ENCODE measurements at places on chromosomes 13 and 19. TPM values are rescaled to one million over a fixed set of nuclear protein-coding genes. Genes with fewer than 3 reads are reported as not detected.

SYNGR4 gene
- total RNA-seq = not detected

KCNN1 gene
- total RNA-seq = 2.4 TPM

CCL25 gene
- 1.2 TPM for total RNA-seq

LILRA1 gene
- total RNA-seq = not detected

GJB6 gene
- total RNA-seq = 0.52 TPM

PRR22 gene
- 1.2 TPM for total RNA-seq

CILP2 gene
- 5.4 TPM for total RNA-seq

C3 gene
- 563 TPM for total RNA-seq

MPV17L2 gene
- 31.8 TPM for total RNA-seq

JAK3 gene
- 2.2 TPM for total RNA-seq

UGGT2 gene
- 59.2 TPM for total RNA-seq

SMAD9 gene
- 5.8 TPM for total RNA-seq

DNA sequence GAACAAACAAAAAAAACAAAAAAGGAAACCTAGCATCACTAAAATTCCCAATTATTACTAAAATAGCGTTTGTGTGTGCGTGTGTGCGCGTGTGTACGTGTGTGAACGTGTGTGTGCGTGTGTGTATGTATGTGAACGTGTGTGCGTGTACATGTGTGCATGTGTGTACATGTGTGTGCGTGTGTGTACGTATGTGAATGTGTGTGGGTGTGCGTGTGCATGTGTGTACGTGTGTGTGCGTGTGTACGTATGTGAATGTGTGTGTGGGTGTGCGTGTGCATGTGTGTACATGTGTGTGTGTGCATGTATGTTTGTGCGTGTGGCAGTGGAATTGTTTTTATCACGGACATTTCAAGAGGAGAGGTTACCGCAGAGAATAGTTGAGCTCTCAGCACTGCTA lies 21.6 kb downstream of the CATSPERD start:
- no peak overlapping the region for H3K27ac ChIP-seq
- no peak for DNase-seq
- no peaks in the 10 kb centered on the region for H3K36me3 ChIP-seq
- no peak overlapping the region for H3K4me3 ChIP-seq
- H3K4me1 ChIP-seq = no peaks in the 10 kb centered on the region
- no peaks in the 10 kb centered on the region for H3K27me3 ChIP-seq

DNA sequence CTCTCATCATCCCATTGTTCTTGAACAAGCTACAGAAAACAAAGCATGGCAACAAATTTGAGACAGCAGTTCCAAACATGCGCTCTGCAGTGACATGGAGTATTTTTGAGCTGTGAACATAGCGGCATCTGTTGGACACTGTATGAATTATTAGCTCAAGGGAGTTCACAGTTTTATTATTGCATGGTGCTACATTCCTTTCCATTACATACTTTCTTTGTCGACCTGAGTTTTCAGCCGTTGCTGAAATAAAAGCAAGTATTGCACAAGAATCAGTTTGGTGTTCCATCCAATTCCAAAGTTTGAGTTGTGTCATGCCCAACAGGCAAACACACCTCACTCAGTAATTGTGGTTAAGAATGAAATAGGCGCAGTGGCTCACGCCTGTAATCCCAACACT lies 30.1 kb upstream of the METTL21C start:
- H3K4me3 ChIP-seq = no peak overlapping the region
- DNase-seq = peak; percentile 22
- no peaks in the 10 kb centered on the region for H3K36me3 ChIP-seq
- H3K27ac ChIP-seq = no peak overlapping the region
- no peaks in the 10 kb centered on the region for H3K27me3 ChIP-seq

GRCh38 chr19:41064974-41065569 lies 23.2 kb upstream of the CYP2A13 start:
- no peak overlapping the region for H3K27ac ChIP-seq
- H3K36me3 ChIP-seq = no peaks in the 10 kb centered on the region
- DNase-seq = no peak
- H3K27me3 ChIP-seq = no peaks in the 10 kb centered on the region
- H3K4me3 ChIP-seq = no peak overlapping the region
- H3K4me1 ChIP-seq = no peaks in the 10 kb centered on the region

- H3K27me3 ChIP-seq = no peaks in the 10 kb centered on the region
- no peak overlapping the region for H3K27ac ChIP-seq
- H3K4me3 ChIP-seq = no peak overlapping the region
- DNase-seq = no peak
These were observed 202.6 kb downstream of the TM9SF2 start for GRCh38 chr13:99703908-99704307.

DNA sequence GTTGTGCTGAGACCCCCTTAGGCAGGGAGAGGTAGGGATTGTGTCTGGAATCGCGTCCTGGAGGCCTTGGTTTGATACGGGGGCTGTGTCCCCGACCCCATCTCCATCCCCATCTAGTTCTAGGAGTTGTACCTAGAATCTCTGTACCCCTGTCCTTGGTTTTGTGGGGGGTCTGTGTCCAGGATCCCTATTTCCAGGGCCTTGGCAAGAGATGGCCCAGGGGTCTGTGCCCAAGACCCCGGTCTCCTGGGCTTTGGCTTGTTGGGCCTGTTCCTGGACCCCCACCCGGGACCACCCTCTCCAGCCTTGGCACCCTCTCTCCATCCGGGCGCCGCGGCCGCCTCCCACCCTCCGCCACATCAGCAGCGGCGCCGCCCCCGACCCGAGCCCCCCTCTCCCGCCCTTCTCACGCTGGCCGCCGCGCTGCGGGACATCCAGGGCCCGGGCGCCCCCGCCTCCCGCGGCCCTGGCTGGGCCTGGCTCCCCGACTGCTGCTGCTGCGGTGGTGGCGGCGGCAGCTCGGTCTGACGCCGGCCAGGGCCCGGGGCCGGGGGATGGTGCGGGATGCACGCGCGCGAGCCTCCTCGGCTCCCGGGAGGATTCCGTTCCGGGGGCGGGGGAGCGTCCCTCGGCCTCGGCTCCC lies at the start of gene NUMBL:
NUMBL (minus strand) TSS at position 602 of the 643 bp plus-strand sequence; CDS start at position 434, 168 bp downstream.
- no peaks in the 10 kb centered on the region for H3K36me3 ChIP-seq
- peaks cover 5% of the 10 kb centered on the region for H3K4me1 ChIP-seq
- H3K27me3 ChIP-seq = no peaks in the 10 kb centered on the region
- DNase-seq = no peak

- H3K27me3 ChIP-seq = peaks cover 25% of the 10 kb centered on the region
- DNase-seq = no peak
- no peaks in the 10 kb centered on the region for H3K36me3 ChIP-seq
These were observed 12.4 kb upstream of the SIAH3 start for GRCh38 chr13:45863709-45864590.

DNA sequence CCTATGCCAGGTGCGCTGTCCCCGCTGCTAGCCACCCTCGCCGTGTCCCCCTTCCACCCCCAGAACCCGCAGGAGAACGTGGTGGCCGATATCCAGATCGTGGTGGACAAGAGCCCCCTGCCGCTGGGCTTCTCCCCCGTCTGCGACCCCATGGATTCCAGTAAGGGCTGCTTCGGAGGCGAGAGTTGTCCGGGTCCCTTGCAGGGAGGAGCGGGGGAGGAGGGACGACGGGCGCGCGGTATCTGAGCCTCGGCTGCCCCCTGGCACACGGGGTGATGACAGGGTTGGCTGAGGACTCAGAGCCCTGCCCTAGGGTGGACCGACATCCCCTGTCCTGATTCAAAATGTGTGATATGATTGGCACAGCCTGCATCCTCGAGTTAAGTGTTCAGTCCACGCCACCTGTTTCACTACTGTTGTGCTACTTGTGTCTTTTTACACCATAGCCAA lies 653 bp downstream of the MVB12A start:
- peak overlapping the region; percentile 65 for H3K4me3 ChIP-seq
- no peaks in the 10 kb centered on the region for H3K36me3 ChIP-seq
- no peaks in the 10 kb centered on the region for H3K27me3 ChIP-seq
- peaks cover 7% of the 10 kb centered on the region for H3K4me1 ChIP-seq
- no peak overlapping the region for H3K27ac ChIP-seq

DNA sequence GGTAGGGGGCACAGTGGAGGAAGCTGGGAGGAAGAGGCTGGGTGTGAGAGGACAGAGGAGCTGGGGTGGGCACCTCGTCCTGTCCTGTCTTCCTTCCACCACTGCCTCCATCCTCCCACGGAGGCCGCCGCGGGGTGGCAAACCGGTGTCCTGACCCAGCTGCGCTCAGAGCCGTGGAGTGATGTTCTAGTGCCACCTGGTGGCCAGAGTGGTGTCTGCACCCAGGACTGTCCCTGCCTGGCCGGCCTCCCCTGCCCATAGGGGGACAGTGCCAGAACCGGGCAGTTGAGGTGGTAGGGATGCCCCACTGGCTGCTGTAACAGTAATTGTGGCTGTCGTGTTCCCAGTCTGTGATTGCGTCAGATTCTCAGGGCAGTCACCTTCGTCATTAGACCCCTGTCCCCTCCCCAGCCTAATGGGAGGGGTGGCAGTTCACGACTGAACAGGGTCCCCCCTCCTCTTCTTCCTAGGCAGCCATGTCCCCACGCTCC lies 11.1 kb upstream of the ARRDC2 start:
- H3K4me1 ChIP-seq = peaks cover 3% of the 10 kb centered on the region
- peak; percentile 88 for DNase-seq
- no peak overlapping the region for H3K4me3 ChIP-seq
- H3K27ac ChIP-seq = no peak overlapping the region
- no peaks in the 10 kb centered on the region for H3K27me3 ChIP-seq

DNA sequence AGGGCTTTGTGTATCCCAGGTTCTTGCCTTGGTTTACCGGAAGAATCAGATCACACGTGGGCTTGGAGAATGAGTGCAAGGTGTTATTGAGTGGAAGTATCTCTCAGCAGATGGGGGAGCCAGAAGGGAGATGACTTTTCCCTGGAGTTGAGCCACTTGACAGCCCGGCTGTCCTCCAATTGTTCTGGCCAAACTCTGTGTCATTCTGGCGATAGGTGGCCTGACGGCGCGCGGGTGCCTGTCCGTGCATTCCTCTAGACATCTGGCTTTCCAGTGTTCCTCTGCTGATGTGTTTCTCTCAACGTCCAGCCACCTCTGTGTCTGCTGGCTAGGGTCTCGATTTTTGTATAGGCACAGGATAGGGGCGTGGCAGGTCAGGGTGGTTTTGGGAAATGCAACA lies 181.9 kb downstream of the SHISA2 start:
- H3K27me3 ChIP-seq = no peaks in the 10 kb centered on the region
- DNase-seq = no peak
- H3K4me1 ChIP-seq = no peaks in the 10 kb centered on the region
- H3K27ac ChIP-seq = no peak overlapping the region
- H3K36me3 ChIP-seq = no peaks in the 10 kb centered on the region

GRCh38 chr13:57874530-57874929 lies 243.0 kb downstream of the PCDH17 start:
- DNase-seq = no peak

DNA sequence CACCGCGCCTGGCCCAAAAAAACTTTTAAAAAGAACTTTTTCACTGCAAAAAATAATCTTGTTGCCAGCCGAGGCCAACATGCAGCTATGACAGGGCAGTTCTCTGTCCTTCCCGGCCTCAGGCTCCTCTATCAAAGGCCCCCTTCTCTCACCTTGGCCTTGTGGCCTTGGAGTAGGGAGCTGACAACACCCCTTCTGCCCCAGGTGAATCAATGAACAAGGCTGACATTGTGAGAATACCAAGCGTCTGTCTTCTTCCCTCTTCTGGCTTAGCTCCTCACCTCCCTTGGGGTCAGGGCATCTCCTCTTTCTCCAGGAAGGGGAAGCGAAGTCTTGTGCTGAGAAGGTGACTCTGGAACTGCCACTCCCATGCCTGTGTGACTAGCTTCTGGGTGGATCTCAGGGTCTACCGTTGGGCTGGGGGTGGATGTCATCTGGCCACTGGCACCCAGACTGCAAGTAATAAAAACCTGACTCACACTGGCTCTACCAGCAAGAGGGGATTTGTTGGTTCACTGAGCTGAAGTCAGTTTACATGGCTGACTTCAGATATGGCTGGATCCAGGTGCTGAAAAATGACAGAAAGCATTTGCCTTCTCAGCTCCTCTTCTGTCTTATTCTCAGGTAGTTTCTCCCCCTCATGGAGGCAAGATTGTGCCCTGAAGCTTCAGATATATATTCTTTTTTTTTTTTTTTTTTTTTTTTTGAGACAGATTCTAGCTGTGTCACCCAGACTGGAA lies 6.3 kb downstream of the C19orf38 start:
- no peak overlapping the region for H3K4me3 ChIP-seq
- no peak for DNase-seq
- H3K4me1 ChIP-seq = no peaks in the 10 kb centered on the region
- no peaks in the 10 kb centered on the region for H3K27me3 ChIP-seq

- H3K4me1 ChIP-seq = no peaks in the 10 kb centered on the region
- H3K27me3 ChIP-seq = no peaks in the 10 kb centered on the region
- DNase-seq = no peak
- no peak overlapping the region for H3K27ac ChIP-seq
- no peaks in the 10 kb centered on the region for H3K36me3 ChIP-seq
These were observed 12.1 kb upstream of the IGFL1 start for GRCh38 chr19:46217476-46217875.

DNA sequence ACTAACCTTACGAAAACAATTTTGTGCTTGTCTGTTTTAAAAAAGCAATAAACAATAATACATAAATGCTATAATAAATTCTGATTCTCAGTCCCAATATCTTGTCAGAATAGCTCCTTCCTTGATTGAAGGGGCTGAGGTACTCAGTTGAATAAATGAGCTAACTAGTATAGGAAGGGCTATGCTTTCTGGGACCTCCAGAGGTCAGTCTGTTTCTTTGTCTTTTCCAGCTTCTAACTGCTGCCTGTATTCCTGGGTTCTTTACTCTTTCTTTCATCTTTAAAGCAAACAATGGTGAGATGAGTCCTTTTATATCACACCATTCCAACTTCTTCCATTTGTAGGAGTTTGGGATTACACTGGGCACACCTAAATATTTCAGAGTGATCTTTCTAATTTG lies 1297.0 kb upstream of the ATXN8OS start:
- H3K27me3 ChIP-seq = no peaks in the 10 kb centered on the region
- no peaks in the 10 kb centered on the region for H3K4me1 ChIP-seq
- no peak overlapping the region for H3K27ac ChIP-seq
- no peaks in the 10 kb centered on the region for H3K36me3 ChIP-seq
- no peak overlapping the region for H3K4me3 ChIP-seq

- H3K27ac ChIP-seq = peak overlapping the region; percentile 88
- no peaks in the 10 kb centered on the region for H3K4me1 ChIP-seq
- no peaks in the 10 kb centered on the region for H3K36me3 ChIP-seq
- peak; percentile 99 for DNase-seq
These were observed 8.6 kb downstream of the C19orf81 start for GRCh38 chr19:50657712-50658440.

- DNase-seq = no peak
- H3K27me3 ChIP-seq = no peaks in the 10 kb centered on the region
- H3K4me3 ChIP-seq = no peak overlapping the region
- no peak overlapping the region for H3K27ac ChIP-seq
These were observed 1460.3 kb downstream of the UQCRFS1 start for GRCh38 chr19:27752530-27753184.

- no peak overlapping the region for H3K4me3 ChIP-seq
- no peaks in the 10 kb centered on the region for H3K36me3 ChIP-seq
- no peak for DNase-seq
- H3K27me3 ChIP-seq = no peaks in the 10 kb centered on the region
- H3K4me1 ChIP-seq = no peaks in the 10 kb centered on the region
- no peak overlapping the region for H3K27ac ChIP-seq
These were observed 150.7 kb upstream of the SOX1 start for GRCh38 chr13:111916201-111916600.

- H3K4me1 ChIP-seq = no peaks in the 10 kb centered on the region
- DNase-seq = peak; percentile 13
- H3K4me3 ChIP-seq = no peak overlapping the region
- H3K36me3 ChIP-seq = no peaks in the 10 kb centered on the region
- no peaks in the 10 kb centered on the region for H3K27me3 ChIP-seq
- H3K27ac ChIP-seq = no peak overlapping the region
These were observed 249.1 kb downstream of the GPC5 start for GRCh38 chr13:91647361-91647990.

- H3K4me3 ChIP-seq = no peak overlapping the region
- H3K27ac ChIP-seq = no peak overlapping the region
- no peaks in the 10 kb centered on the region for H3K36me3 ChIP-seq
- H3K27me3 ChIP-seq = no peaks in the 10 kb centered on the region
These were observed 48.0 kb downstream of the RGCC start for GRCh38 chr13:41505209-41505835.

Measured in hepatocyte (in vitro differentiated cells).